Hindlimb muscle (tissue), 1 donor: ENCODE measurements at places on chromosomes 11 and 22. TPM values are rescaled to one million over a fixed set of nuclear protein-coding genes. Genes with fewer than 3 reads are reported as not detected.

Gene FAM83F
- polyA plus RNA-seq, result 0.10 TPM

Gene HORMAD2
- not detected for polyA plus RNA-seq

Gene KCNK4
- not detected for polyA plus RNA-seq

Gene BATF2
- 0.94 TPM for polyA plus RNA-seq

Gene MISFA
- 8.1 TPM for polyA plus RNA-seq

Gene POLR3H
- 20.4 TPM for polyA plus RNA-seq

Gene TEF
- polyA plus RNA-seq, result 11.9 TPM

Gene ARAP1
- 61.4 TPM for polyA plus RNA-seq

Gene SGSM1
- polyA plus RNA-seq, result 0.19 TPM

Gene PAMR1
- 8.4 TPM for polyA plus RNA-seq

Gene FGF19
- polyA plus RNA-seq, result 0.58 TPM

Gene ZNF280B
- polyA plus RNA-seq, result 7.6 TPM

DNA sequence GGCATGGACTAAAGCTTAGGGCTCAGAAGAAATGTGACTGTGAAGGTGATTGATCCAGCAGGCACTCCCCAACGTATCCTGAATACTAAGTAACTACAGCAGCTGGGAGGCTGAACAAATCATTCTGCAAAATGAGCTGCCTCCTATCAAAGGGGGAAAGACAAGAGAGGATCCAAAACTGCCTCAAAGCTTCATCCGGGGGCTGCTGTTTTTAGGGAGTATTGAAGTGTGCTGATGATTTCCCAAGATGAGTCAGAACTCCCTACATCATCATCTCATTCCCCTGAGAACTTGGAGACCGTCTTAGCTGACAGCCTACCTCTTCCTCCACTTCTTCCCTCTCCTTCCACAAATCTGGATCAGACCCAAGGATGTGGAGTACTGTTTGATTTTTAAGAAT, 108.4 kb upstream of the GRAMD1B start:
- no peak for DNase-seq

- DNase-seq, result peak; percentile 67
Measured at GRCh38 chr22:33921525-33922348, 1.5 kb upstream of the LARGE1 start.

DNA sequence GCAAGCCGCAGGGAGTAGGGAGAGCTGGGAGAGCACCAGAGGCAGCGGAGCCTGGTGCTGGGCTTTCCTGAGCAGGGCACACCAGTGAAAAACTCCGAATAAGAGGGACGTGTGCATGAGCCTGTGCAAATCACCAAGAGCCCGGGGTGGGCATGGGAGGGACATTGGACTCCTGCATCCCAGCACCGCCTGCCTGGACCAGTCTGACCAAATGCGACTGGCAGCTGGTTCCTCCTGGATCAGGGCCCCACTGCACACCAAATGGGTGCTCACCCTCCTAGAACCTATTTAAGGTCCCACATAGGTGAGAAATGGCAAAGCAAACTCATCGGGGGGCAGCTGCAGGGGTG, 3.1 kb downstream of the PPM1F start:
- DNase-seq, result no peak

DNA sequence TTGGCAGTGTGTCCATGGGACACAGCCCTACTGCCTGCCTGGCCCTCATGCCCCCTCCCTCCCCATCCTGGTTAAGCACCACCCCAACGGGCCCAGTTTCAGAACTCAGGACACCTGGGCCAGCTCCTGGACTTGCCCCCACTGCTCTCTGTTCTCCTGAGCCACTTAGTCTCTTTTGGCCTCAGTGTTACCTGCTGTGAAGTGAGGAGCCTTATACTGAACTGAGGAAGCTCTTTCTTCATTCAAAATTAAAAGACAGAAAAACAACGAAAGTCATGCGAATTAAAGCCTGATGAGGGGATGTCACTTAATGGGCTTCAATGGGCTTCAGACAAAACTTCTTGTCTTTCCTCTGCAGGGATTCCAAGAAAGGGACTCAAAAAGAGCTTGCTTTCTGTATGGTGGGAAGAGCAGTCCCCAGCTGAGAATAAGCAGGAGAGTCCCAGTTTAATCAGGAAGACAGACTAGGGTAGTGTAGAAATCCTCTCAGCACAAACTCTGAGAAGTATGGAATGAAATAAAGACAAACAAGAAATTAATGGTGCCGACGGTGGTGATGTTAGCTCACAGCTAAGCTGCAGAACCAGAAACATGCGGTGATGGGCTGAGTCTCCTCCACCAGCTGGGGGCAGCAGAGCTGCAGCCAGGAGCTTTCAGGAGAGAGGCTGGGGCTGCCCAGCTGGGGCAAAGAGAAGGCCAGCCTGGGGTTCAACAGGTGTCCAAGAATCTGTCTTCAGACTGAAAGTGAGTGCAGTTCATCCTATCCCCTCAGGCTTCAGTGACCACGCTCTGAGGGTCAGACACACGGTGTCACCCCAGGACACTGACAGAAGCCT, 101.0 kb downstream of the GGTLC2 start:
- DNase-seq, result no peak

DNA sequence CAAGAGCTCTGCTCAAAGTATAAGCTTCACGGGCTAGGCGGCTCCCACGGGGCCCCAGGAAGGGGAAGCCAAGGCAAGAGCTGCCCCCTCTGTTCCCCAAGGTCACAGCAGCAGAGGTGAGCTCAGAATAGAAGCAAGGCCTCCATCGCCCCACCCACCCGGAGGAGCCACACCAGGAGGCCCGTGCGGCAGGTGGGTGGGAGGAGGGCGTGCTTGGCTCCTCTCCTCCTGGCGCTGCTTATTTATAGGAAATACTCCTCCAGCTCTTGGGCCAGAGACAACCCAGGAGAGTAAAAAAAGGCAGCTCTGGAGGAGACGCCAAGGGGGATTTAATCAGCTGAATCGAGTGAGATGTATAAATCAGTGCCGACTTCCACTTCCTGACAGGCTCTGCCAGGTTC, 87.8 kb downstream of the FEZ1 start:
- no peak for DNase-seq

DNA sequence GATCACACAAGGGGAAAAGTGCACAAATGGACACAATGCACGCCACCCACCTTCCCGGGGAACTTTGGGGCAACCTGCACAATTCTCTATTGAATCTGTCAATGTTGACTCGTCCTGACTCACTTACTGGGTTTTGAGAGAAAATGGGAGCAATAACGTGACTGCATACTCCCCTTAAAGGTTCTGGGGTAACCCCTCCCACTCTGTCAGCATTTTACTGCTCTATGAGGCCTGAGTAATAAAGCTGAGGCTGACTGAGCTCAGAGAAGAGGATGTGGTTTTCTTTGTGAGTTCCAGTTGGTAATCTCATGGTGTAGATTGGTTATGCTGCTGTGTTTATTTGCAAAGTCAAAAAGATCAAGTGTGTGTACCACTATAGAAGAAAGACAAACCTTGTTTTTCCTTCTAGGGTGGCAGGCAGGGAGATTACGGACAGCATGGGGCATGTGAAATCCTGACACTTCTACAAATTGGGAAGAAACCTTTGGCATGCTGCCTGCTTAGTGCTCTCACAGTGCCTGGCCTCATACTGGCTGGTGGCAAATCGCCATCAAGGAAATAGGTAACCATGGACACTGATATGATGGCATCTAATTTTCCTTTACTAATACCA, 16.1 kb upstream of the APOA1 start:
- no peak for DNase-seq

DNA sequence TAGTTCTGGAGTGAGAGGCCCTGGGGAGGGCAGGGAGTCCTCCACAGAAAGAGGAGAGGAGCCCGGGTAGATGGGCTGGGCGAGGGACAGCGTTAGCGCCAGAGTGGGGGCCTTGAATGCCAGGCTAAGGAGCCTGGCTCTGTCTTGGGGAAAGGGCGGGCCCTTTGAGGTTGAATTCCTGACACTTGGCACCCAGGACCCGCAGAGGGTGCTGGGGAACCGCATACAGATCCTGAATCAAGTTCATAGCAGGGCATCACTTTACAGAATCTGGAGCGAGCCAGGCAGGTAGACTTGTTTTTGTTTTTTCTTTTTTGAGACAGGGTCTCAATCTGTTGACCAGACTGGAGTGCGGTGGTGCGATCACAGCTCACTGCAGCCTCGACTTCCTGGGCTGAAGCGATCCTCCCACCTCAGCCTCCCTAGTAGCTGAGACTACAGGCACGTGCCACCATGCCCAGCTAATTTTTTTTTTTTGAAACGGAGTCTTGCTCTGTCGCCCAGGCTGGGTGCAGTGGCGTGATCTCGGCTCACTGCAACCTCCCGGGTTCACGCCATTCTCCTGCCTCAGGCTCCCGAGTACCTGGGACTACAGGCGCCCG, 6.1 kb downstream of the CARNS1 start:
- no peak for DNase-seq

DNA sequence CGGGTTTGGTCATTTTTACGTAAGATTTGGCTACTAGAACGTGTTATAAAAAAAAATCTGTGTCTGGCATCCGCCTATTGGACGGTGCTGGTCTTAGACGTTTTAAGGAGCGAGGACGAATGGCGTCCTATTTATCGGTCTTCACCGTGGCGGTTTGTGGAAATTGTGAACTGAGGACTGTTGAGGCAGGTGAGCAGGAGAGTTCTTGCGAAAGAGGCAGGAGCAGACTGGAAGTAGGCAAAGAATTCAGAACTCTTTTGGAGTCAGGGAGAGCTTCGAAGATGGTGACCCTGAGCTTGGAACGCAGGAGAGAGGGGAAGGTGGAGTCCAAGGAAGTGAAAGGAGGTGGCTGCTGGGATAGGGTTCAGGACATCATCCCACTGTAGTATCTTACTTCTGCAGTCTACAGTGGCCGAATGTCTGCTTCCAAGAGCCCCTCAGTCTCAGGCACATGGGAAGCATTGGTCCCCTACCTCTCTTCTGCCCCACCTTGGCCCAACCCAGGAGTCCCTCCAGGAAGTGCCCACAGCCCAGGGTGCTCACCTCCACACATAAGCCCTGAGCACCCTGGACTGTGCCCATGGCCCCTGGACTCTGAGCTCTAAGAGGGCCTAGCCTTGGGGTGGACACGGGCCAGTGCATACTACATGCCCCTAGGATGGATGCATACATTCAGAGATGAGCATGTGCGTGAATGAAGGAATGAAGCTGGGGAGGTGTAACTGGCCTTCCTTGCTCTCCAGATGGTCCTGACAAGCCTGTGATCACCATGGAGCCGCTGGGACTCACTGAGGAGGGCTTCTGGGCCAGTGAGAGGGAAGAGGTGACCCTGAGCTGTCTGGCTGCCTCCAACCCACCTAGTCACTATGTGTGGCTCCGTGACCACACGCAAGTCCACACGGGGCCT, 3.7 kb downstream of the VSIG10L2 start:
- DNase-seq, result no peak

GRCh38 chr11:65576232-65576866, 496 bp downstream of the EHBP1L1 start:
- no peak for DNase-seq

DNA sequence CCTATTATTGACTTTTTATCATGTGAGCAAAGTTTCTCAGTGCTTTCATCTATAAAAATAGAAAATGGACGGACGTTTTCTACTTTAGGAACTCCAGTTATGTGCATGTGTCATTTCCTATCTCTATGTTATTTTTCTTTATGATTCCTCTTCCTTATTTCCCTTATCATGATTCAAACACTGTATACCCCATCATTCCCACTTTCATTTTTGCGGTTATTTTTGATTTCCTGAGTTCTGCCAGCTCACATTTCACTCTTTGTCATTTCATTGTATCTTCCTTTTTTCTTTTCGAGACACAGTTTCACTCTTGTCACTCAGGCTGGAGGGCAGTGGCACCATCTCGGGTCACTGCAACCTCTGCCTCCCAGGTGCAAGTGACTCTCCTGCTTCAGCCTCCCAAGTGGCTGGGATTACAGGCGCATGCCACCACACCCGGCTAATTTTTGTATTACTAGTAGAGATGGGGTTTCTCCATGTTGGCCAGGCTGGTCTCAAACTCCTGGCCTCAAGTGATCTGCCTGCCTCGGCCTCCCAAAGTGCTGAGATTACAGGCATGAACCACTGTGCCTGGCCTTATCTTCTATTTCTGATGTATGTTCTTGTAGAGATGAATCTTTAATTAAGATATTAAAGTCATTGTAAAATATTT, 21.5 kb downstream of the C11orf58 start:
- no peak for DNase-seq

GRCh38 chr22:49765091-49765771, 62.4 kb downstream of the BRD1 start:
- DNase-seq, result no peak

- no peak for DNase-seq
Measured at GRCh38 chr11:95723361-95723942, 66.1 kb downstream of the FAM76B start.

- no peak for DNase-seq
Measured at GRCh38 chr22:20384865-20385264, 9.1 kb upstream of the ZNF74 start.

- DNase-seq, result no peak
Measured at GRCh38 chr11:60895687-60896086, 10.7 kb downstream of the PRPF19 start.

GRCh38 chr22:49255154-49255553, 572.5 kb downstream of the BRD1 start:
- DNase-seq, result no peak
